Uterus (tissue), 4 donors: ENCODE measurements at places on chromosomes 16 and 17.
A peak's percentile ranks its signal among the peaks of the same experiment; 100 is the strongest.

DNA sequence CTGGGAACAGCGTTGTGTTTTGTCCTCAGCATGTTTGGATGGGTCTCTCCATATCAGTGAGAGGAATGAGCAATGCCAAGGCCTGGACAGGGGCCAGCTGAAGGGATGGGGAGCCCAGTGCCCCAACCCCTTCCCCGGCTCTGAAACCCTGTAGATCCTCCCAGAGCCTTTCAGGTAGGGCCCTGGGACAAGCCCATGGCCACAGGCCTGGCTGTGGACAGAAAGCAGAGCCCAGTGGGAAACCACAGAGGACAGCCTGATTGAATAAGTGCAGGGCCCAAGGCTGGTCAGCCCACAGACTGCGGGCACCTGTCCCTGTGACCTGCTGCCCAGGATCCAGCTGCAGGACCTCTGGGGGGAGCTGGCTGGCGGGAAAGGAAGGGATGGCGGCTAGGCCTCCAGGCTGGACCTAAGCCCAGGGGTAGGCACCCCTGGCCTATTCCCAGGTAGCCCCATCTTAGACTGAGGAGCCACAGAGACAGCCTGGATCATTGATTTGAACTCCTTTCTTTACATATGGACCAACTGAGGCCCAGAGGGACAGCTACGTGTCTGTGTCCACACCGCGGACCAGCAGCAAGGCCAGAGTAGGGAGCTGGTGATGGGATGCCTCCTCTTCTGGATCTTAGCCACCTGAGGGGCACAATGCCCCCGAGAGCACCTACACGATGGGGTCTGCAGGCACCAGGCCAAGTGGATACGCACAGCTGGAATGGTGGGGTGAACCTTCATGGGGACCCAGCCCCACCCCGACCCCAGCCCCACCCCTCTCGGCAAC, 1.3 kb downstream of the CCDC102A start:
- no peaks in the 10 kb centered on the region for H3K27me3 ChIP-seq
- peak overlapping the region; percentile 94 for H3K27ac ChIP-seq
- peaks cover 5% of the 10 kb centered on the region for H3K4me1 ChIP-seq

- no peaks in the 10 kb centered on the region for H3K4me1 ChIP-seq
- no peak overlapping the region for H3K4me3 ChIP-seq
- DNase-seq: no peak
Observed at GRCh38 chr17:76137001-76137350, 4.1 kb downstream of the FOXJ1 start.

DNA sequence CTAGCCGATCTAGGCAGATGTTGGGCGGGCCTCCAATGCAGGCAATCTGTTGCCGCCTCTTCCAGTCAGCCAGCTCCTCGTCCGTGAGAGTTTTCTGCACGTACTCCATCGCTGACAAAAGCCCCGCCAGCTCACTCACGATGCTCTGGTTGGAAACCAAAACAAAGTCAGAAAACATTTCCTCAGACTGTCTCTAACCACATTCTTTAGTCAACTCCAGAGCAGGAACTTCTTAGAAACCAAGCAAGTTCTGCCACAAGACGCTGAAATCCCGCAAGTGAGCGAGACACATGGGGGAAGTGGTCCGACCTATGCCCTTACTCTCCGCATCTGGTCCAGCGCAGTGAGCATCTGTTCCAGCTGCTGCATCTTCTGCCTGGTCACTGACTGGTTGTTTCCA, 49.1 kb downstream of the STAT5A start:
- no peak overlapping the region for H3K4me3 ChIP-seq
- no peak overlapping the region for H3K27ac ChIP-seq
- H3K27me3 ChIP-seq: no peaks in the 10 kb centered on the region

- H3K36me3 ChIP-seq: no peaks in the 10 kb centered on the region
- H3K27ac ChIP-seq: no peak overlapping the region
- no peaks in the 10 kb centered on the region for H3K4me1 ChIP-seq
- DNase-seq: peak; percentile 47
- no peak overlapping the region for H3K4me3 ChIP-seq
Observed at GRCh38 chr16:13866073-13866472, 53.9 kb upstream of the ERCC4 start.

DNA sequence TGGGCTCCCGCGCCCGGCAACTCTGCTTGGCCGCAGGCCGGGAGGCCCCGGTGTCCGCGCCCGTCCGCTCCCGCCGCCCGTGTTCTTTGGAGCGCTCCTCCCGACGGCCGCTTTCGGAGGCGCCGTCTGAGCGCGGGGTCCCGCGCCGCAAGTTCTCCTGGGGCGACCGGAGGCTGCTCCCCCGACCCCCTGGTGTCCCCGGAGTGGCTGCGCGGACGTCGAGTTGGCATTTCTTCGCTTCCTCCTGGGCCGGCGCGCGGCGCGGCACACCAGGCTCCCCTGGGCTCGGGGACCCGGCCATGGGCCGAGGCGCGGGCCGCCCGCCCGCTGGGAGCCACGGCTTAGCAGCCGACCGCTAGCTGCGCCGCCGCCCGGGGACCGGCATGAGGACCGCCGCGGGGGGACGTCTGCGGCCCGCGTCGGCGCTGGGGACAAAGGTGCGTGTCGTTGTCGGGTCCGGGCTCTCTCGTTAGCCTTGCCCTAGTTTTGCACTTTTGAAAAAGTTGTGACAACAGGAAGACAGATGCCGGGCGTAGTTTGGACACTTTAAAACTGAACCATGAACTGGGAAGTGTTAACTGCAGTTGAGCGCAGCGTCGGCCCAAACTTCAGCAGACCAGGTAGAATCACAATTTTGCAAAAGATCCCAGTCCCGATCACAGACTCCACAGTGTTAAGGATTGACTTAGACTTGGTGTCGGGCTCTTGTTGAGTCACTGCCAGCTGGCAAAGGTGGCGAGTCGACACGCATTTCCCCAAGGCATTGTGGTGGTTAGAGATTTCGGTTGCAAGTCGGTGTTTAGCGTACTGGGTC, 700 bp downstream of the UBN1 start:
- no peaks in the 10 kb centered on the region for H3K27me3 ChIP-seq
- peak; percentile 51 for DNase-seq
- peaks cover 9% of the 10 kb centered on the region for H3K4me1 ChIP-seq
- H3K27ac ChIP-seq: peak overlapping the region; percentile 91
- H3K36me3 ChIP-seq: no peaks in the 10 kb centered on the region

GRCh38 chr17:66423056-66423955, 120.9 kb downstream of the PRKCA start:
- no peak overlapping the region for H3K4me3 ChIP-seq
- H3K27me3 ChIP-seq: no peaks in the 10 kb centered on the region
- DNase-seq: no peak
- no peaks in the 10 kb centered on the region for H3K36me3 ChIP-seq
- H3K27ac ChIP-seq: peak overlapping the region; percentile 68

- H3K36me3 ChIP-seq: no peaks in the 10 kb centered on the region
- DNase-seq: no peak
- no peaks in the 10 kb centered on the region for H3K4me1 ChIP-seq
- no peaks in the 10 kb centered on the region for H3K27me3 ChIP-seq
- no peak overlapping the region for H3K4me3 ChIP-seq
Observed at GRCh38 chr17:8857919-8858318, 9.6 kb downstream of the PIK3R6 start.

DNA sequence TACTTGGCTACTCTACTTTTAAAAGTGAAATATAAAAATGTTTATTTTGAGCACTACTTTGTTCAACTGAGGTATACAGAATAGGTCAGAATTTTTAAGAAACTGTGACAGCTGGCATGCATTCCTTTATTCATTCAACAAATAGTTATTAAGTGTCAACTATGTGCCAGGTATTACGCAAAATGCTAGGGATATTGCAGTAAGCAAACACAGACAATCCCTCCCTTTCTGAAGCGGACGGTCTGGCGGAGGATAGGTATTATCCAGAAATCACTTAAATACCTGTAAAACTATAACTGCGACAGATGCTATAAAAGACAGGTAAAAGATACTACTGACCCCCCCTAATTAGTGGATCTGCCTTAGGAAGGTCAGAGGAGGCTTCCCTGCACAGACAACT, 26.1 kb downstream of the METTL16 start:
- DNase-seq: no peak
- H3K27me3 ChIP-seq: no peaks in the 10 kb centered on the region
- H3K4me3 ChIP-seq: peak overlapping the region; percentile 12
- peak overlapping the region; percentile 43 for H3K27ac ChIP-seq
- H3K4me1 ChIP-seq: peaks cover 10% of the 10 kb centered on the region

DNA sequence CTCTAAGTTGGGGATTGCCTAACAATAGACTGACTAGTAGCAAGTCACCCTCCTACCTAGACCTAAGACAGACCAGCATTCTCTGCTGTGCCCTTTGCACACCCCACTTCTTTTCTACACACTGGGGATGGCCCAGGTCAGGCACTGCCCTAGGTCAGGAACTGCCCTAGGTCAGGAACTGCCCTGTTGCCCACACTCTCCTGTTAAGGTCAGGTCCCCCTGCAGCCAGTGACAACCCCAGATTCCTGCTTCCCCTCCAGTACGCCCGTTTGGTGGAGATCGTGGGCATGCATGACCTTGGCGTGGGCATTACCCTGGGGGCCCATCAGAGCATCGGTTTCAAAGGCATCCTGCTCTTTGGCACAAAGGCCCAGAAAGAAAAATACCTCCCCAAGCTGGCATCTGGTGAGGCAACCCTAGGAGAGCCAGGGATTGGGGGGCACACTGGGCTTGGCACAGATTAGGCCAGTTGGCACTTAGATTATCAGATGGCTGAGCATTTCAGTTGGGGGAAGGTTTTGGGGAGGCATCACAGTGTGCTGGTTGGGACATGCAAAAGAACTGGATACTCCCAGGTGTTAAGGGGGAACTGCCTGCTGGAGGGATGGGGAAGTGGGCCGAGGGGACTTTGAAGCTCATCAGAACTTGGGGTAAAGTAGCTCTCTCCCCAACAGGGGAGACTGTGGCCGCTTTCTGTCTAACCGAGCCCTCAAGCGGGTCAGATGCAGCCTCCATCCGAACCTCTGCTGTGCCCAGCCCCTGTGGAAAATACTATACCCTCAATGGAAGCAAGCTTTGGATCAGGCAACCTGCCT, 1.7 kb downstream of the ACADVL start:
- H3K27ac ChIP-seq: peak overlapping the region; percentile 92
- H3K27me3 ChIP-seq: no peaks in the 10 kb centered on the region
- H3K4me3 ChIP-seq: no peak overlapping the region
- H3K36me3 ChIP-seq: no peaks in the 10 kb centered on the region

- H3K36me3 ChIP-seq: no peaks in the 10 kb centered on the region
- no peak overlapping the region for H3K27ac ChIP-seq
- DNase-seq: no peak
- no peaks in the 10 kb centered on the region for H3K4me1 ChIP-seq
Observed at GRCh38 chr17:30275911-30276310, 15.8 kb downstream of the BLMH start.

- no peaks in the 10 kb centered on the region for H3K4me1 ChIP-seq
- H3K36me3 ChIP-seq: no peaks in the 10 kb centered on the region
- no peak for DNase-seq
- H3K27ac ChIP-seq: no peak overlapping the region
- no peaks in the 10 kb centered on the region for H3K27me3 ChIP-seq
Observed at GRCh38 chr16:86584726-86585721, 6.7 kb downstream of the FOXL1 start.

GRCh38 chr16:84334058-84334457, 34.3 kb upstream of the ATP2C2 start:
- no peaks in the 10 kb centered on the region for H3K4me1 ChIP-seq
- H3K36me3 ChIP-seq: no peaks in the 10 kb centered on the region
- H3K27me3 ChIP-seq: no peaks in the 10 kb centered on the region
- H3K27ac ChIP-seq: no peak overlapping the region

DNA sequence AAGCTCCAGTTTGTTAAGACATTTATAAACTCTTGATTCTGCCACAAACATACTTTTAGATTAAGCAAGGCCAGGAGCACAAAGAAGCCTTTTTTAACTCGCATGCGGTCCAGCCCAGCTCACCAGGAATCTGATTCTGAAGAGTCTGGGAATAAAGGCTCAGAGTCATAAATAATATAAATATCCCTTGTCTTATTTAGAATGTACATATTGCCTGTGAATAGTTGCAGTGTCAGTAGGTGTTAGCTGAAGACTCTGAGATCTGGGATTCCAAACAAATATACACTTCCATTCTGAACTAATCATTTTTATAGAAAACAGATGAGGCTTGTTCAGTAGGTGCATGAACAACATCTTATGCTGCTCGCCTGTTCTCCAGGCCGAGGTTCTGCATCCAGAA, 59.1 kb upstream of the ELAC2 start:
- no peak for DNase-seq
- no peaks in the 10 kb centered on the region for H3K27me3 ChIP-seq
- H3K36me3 ChIP-seq: no peaks in the 10 kb centered on the region

- peak within 1 kb of the TSS; percentile 5 for H3K4me3 ChIP-seq
- no peaks in the 10 kb centered on the region for H3K36me3 ChIP-seq
- DNase-seq: no peak
- peaks cover 8% of the 10 kb centered on the region for H3K4me1 ChIP-seq
Observed at GRCh38 chr16:23182679-23183542, at the start of gene SCNN1G. SCNN1G (plus strand) TSS chr16:23182745; CDS start chr16:23186272, 3,527 bp downstream.

DNA sequence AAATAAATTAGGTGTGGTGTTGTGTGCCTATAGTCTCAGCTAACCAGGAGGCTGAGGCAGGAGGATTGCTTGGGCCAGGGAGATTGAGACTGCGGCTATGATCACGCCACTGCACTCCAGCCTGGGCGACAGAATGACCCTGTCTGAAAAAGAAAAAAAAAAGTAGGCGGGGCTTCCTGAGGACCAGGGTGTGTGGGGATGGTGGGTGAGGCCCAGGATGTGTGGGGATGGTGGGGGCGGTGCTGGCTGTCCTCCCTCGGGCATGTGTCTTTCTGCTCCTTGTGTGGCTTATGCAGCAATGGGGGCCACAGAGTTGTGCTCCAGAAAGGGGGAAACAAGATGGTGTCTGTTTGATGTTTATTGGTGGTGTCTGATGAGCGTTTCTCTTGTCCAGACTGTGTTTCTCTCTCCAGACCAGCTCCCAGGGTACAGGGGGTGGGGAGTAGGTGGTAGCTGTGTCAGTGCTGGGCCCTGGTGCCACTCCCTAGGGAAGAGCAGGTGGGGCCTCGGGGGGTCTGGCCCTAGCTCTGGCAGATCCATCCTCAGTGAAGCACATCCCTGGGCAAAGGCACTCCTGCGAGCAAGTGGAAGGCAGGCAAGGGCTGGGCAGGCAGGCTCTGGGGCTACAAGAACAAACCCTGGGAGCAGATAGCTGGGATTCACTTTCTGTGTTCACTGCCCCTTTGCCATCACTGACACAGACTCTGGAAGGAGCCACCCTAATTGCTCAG, 2.3 kb downstream of the LCAT start:
- no peak overlapping the region for H3K4me3 ChIP-seq
- H3K4me1 ChIP-seq: no peaks in the 10 kb centered on the region
- no peaks in the 10 kb centered on the region for H3K36me3 ChIP-seq
- no peak for DNase-seq
- H3K27ac ChIP-seq: no peak overlapping the region
- no peaks in the 10 kb centered on the region for H3K27me3 ChIP-seq
